LoVo (cell line): ENCODE measurements at places on chromosomes 11 and 22.

- DNase-seq, result no peak
These were observed 87.7 kb downstream of the UBASH3B start for GRCh38 chr11:122743097-122743741.

DNA sequence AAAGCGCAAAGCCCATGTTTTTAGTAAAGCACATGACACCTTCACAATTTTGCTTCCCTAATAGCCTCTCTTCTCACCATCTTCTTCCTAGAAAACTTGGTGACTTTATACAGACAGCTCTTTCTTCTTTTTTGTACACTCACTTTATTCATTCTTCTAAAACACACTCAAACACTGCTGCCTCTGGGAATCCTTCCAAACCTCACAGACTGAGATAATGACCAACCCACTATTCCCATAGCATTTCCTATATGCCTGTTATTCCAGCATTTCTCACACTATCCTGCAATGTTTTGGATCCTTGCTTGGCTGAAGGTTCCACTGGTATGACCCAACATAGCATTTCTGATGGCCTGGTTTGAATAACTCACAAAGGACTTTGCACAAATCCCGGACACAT is 442.1 kb upstream of the CCDC90B start:
- DNase-seq, result no peak

GRCh38 chr11:33724644-33725035 is 11.6 kb downstream of the CD59 start:
- DNase-seq, result no peak

- DNase-seq, result no peak
These were observed 926.3 kb downstream of the OPCML start for GRCh38 chr11:132605825-132606570.

DNA sequence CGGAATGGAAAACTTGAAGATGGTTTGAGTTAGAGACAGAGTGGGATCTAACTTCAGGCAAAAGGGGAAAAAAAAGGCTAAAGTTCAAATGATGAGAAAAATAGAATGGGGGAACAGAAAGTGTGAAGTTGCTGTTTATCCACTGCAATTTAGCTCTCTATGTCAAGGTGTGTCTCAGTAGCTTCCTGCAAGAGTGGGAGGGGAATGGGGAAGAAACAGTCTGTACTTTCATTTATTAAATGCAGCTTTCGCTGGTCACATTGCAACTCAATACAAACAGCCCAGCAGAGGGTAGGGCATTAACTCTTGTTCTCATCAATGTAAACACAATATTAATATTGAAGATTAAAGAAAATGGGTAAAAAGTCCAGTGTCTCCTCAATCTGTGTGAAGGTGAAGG is 214.7 kb upstream of the SYN3 start:
- no peak for DNase-seq

GRCh38 chr22:27799827-27800249 is 1.7 kb downstream of the MN1 start:
- DNase-seq, result no peak
